ENCODE measurements at places on chromosomes 7 and 10.
A peak's percentile ranks its signal among the peaks of the same experiment; 100 is the strongest.

GRCh38 chr10:132972149-132972985 lies 30.0 kb upstream of the CFAP46 start:
- DNase-seq = no peak

- no peak for DNase-seq
These were observed 140.6 kb downstream of the PTPN20 start for GRCh38 chr10:47051741-47052238.

DNA sequence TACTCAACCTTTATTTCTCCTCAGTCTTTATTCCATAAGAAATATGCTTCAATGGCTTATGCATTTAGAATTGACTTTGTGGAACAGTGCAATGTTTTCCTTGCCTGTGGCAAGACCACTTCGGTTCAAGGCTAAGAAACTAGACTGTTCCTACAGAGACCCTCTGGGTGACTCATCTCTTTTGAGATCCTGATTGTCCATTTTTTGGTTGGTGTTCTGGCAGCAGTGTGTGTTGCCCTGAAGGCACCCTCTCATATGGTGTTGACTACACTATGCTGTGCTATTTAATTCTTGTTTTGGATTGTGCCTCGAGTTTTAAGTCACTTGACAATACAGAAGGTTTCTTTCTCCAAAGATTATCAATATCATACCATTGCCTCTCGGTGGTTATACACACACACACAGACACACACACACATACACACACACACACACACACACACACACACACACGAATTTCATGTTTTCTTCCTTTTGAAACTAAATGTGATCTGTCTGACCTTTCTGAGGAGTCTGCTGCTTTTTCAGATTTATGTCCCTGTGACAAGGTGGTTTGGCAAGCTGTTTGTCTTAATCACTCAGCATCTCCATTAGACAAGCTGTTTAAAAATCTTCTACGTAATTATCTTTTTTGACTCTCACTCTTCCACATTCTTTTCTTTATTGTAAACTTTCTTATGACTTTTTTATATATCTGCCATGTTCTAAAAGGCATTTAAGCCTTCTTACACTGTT lies 187.2 kb downstream of the VTI1A start:
- peak; percentile 21 for DNase-seq

GRCh38 chr10:103958996-103959395 lies 7.9 kb upstream of the SLK start:
- DNase-seq = no peak

- DNase-seq = no peak
These were observed 235.3 kb downstream of the CCDC3 start for GRCh38 chr10:12766223-12766622.

- DNase-seq = peak; percentile 42
These were observed 10.0 kb downstream of the HHEX start for GRCh38 chr10:92699518-92700381.

DNA sequence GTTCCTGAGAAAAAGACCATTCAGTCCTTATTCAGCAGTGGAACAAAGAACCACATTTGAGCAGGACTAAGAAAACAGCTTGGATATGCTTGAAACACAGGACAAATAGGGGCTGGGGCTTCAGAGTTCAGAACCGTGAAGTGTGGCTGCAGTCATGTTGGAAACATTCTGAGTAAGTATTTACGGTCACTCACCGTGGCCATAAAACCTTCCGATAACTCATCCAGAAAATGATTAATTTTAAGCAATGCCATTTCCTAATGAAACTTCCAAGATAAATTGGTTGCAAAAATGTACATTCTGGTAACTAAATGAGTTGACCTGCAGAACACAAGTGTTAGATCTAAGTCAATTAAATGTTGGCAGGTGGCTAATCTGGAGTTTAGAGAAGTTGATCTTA lies 279.2 kb downstream of the CXCL12 start:
- DNase-seq = no peak

GRCh38 chr10:132036153-132036886 lies 29.4 kb upstream of the JAKMIP3 start:
- DNase-seq = no peak

- no peak for DNase-seq
These were observed 713.1 kb downstream of the GATA3 start for GRCh38 chr10:8767591-8767990.

GRCh38 chr7:88523645-88524044 lies 217.0 kb upstream of the STEAP4 start:
- DNase-seq = no peak

DNA sequence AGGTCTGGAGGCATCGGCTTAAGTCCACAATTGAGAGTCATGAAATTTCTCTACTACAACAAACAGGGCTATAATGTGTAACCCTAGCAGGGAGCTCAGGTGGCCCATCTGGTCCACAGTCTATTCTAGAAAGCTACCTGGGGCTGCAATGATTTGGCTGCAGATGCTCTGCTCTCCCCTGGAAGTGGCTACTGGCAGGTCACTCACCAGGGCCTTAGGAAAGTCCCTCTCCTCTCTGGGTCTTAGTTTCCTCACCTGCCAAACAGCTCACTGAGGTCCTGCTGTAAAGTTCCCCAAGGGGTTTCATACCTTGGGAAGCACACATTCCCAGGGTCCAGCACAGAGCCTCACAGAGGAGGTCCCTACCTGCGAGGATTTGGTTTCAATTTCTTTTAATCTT lies 2.5 kb downstream of the IGFBP3 start:
- no peak for DNase-seq

DNA sequence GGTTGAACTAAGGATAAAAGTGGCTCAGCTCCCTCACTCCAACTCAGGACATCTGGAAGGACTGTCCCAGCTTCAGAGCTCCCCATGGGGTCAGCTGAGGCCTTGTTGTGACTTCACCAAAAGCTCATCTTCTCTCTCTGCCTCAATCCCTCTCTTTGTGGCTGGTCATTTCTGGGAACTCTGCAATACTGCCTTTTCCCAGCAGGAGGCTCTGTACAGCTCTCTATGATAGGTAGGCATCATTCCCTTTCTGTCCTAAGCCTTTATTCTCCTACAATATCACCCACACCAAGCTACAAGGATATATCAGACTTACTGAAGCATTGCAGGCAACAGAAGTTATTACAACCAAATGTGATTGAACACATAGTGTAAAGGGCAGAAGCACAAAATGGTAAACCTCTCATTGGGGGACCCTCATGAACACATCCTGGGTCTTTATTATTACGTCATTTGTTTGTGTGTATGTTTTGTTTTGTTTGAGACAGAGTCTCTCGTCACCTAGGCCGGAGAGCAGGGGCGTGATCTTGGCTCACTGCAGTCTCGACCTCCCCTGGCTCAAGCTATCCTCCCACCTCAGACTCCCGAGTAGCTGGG lies 36.7 kb upstream of the PRPS1L1 start:
- no peak for DNase-seq

- DNase-seq = no peak
These were observed 79.4 kb upstream of the DDC start for GRCh38 chr7:50644586-50644985.

- no peak for DNase-seq
These were observed 3.6 kb downstream of the LHPP start for GRCh38 chr10:124465003-124465776.

DNA sequence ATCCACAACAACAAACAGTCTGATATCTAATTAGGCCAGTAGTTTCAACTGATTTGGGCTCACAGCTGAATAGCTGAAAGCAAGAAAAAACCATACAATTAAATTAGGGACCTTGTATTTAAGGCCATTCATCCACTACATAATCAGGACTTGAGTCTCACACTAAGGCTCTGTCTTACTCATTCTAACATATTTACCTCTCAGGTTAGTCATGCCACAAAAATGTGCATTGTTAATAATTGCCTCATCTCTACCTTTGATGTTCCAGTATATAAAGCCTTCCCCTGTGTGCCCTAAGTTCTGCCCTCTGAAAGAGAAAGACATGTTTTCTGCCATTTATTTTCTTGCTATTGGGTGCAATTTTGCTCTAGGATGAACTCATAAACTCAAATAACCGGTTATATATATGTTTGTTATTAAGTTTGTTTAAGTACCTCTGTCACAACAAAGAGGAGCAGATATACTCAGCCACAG lies 5.3 kb upstream of the C1GALT1 start:
- DNase-seq = peak; percentile 85

DNA sequence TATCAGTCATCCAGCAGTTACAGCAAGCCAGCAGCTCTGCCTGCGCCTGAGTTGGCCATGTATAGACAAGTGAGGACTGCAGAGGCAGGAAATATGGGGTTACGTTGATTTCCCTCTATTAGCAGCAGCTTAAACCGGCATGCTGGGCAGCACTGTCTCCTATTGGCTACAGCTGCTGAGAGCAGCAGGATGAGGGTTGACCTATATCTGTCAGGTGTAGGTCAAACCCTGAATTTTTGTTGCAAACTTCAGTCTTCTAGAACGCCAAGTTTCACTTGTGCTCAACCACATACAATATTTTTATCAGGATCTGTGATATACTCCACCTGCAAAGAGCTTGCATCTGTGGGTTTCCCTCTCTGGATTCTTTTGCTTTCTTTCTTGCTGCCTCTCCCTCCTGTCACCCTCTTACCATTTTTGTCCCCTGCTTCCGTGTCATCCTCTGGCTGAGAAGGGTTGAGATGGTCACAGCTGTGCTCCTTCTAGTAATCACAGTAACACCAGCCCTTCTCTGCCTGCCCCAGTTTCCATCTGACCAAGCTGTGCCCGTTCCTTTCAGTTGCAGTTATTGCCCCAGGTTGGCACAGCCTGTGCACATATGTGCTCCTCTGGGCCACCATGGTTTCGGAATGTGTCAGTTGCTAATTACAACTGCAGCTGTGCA lies 23.8 kb upstream of the GLCCI1 start:
- no peak for DNase-seq

DNA sequence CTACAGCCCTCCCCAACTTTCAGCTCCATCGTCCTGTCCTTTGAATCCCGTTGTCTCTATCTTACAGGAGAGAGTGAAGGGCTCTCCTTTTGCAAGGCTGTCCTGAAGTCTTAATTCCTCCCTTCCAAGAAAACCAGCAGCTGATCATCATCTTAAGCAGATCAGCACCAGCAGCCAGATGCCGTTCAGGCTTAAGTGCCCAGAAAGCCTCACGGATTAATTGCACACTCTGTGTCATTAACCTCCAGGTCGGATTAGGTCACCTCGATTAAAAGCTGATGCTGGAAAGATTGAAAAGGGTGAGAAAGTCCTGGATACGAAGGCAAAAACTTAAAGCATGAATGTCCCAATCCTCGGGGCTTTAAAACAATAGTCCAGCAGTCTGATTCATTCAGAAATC lies 24.8 kb upstream of the ADARB2 start:
- no peak for DNase-seq

DNA sequence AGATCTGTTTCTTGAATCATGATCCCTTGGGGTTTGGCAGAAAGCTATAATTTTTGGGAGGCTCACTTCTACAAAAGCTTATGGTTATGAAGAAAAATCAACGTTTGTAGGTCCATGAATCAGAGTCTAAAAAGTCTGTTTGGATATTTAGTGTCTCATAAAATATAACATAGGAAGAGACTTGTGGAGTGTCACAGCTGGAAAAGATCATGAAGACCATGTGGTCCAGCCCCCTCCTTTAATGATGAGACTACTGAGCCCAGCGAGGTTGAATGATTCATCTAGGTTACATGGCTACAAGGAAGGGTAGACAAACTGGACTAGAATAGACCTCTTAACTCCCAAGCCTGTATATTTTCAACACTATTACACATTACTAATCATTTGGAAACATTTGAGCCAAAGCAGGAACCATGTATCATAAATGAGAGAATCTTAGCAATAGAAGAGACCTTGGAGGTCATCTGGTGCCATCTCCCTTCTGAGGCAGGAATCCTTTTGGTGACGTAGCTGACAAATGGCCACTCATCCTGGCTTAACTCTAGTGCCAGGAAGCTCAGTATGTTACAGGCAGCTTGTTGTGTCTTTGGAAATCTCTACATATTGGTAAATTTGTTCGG lies 152.5 kb downstream of the CREB5 start:
- DNase-seq = peak; percentile 53

GRCh38 chr7:20783125-20783699 lies 3.5 kb downstream of the SP8 start:
- no peak for DNase-seq

GRCh38 chr7:77759294-77759889 lies 38.8 kb downstream of the TMEM60 start:
- DNase-seq = peak; percentile 76

DNA sequence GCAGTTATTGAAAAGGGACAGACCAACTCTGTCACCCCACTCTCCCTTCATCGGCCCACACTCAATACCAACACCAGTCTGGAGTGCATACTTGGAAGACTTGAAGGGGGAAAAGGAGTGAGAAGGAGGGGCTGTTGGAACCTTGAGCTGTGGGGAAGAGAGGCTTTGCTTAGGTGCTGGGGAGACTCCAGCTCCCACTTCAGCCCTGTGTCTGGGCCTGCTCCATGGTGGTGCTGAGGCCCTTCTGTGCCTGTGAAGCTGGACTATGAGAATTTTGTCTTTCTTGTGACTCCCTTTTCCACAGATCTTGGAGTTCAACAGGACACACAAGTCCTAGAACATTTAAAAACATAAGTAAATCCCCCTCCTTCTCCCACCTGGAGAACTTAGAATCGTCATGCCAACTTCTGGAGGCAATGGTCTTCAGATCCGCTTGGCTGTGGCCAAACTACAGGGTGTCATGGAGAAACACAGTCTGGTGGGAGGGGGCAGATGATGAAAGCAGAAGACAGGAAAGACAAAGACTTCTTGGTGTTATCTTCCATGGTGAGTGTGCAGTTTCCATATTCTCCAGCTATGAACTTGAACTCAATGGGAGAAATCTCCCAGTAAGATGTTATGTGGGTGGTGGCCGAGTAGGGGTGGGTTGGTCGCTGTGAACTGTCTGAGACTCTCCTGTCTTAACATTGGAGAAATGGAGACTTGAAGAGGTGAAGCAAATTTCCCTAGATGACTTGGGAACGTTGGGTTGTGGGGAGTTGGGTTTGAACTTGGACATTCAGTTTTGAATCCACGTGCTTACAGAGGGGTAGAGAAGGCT lies 18.4 kb upstream of the GIMAP8 start:
- DNase-seq = no peak

GRCh38 chr10:79477456-79477855 lies 32.0 kb upstream of the ZCCHC24 start:
- peak; percentile 44 for DNase-seq

DNA sequence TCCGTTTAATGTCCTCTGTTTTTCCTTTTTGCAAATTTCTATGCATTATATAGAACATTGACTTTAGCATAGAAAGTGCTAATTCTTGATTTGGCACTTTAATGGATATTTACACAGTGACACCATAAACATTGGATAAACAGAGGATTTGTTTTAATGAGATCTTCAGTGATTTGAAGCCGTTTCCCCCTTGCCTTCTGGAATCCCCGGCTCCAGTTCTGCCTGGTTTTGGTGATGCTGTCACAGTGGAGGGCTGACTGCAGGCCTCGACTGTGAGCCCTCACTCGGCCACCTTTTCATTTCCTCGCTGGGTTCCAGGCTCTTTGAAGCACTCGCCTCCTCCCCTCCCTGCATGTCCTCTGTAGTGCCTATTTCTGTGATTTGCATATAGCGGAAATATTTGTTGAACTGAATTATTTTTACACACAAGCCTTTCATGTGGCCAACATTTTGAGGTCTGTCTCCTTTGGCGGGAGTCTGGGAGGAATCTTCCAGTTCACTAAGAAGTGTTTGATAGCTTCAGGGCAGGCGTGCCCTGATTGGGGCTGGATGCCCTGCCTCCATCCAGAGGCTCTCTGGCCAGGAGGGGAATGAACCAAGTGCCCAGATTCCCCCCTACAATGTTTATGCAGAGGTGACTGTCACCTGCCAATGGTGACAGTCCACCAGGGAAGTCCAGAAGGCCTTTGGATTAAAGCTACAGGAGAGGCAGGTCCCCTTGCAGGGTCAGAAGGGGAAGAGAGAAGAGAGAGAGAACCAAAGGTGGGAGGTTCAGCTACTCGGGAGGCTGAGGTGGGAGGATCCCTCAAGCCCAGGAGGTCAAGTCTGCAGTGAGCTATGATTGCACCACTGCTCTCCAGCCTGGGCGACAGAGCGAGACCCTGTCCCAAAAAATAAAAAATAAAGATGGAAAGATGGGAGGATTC lies 67.5 kb downstream of the CUX1 start:
- no peak for DNase-seq
